ENCODE measurements at places on chromosomes 11 and 22.

- DNase-seq = no peak
These were observed 24.8 kb downstream of the MYH9 start for GRCh38 chr22:36362932-36363331.

DNA sequence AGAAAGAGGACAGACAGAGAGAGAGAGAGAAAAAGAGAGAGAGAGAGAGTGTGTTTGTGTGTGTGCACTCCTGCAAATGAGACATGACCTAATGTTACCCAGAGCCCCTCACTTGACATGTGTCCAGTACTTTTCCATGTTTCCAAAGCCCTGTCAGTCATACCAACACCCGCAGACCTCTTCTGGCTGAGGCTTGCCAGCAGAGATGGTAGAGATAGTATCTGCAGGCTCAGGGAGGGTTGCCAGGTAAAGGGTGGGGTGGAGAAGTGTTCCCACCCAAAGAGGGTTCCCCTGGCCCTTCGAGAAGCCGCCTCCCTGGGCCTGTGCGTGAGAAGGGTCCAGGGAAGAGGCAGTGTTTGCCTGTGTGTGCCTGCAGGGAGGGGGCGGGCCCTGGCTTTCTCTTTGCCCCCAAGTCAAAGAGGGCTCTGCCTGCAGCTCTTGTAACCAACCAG, 40.7 kb downstream of the POU2F3 start:
- no peak for DNase-seq

DNA sequence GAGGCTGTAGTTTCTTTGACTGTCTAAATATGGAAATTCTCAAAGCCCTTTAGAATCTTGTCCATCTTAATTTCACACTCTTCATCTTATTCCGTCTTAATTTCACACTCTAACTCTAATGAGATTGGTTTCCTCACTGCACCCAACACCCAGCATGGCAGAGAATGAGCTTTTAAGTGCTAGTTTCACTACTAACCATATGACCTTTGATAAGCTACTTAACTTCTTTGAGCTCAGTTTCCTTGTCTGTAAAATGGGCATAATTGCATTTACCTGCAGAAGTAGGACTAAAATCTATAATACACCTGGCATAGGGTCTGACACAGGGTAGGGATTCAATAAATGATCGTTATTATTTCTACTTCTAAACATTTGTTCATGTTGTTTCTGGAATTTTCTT, 30.4 kb downstream of the TBCEL start:
- DNase-seq = no peak

- peak; percentile 16 for DNase-seq
These were observed 19.4 kb downstream of the PTPN5 start for GRCh38 chr11:18772211-18772610.

DNA sequence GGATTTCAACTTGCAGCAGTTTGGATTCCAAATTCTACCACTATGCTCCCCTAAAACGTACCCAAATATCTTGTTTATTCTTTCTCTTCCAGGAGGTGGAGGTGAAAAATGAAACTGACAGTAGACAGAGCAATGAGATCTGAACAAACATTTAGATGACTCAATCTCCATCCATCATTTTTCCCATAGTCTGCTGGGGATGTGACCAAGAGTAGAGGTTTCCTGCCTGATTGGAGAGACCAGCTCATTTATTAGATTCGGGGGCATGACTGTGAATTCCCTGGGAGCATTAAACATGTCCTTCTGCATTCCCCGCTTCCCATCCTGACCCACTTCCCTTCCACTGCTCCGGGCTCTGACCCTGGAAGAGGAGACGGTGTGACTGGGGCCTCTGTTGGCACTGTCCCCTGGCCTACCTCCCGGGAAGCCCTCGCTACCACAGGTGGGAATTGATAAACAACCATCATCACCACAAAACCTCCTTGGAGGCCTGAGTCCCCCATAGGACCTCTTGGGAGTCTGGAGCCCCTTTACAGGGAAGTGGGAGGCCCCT, 20.3 kb downstream of the DKK3 start:
- DNase-seq = no peak

DNA sequence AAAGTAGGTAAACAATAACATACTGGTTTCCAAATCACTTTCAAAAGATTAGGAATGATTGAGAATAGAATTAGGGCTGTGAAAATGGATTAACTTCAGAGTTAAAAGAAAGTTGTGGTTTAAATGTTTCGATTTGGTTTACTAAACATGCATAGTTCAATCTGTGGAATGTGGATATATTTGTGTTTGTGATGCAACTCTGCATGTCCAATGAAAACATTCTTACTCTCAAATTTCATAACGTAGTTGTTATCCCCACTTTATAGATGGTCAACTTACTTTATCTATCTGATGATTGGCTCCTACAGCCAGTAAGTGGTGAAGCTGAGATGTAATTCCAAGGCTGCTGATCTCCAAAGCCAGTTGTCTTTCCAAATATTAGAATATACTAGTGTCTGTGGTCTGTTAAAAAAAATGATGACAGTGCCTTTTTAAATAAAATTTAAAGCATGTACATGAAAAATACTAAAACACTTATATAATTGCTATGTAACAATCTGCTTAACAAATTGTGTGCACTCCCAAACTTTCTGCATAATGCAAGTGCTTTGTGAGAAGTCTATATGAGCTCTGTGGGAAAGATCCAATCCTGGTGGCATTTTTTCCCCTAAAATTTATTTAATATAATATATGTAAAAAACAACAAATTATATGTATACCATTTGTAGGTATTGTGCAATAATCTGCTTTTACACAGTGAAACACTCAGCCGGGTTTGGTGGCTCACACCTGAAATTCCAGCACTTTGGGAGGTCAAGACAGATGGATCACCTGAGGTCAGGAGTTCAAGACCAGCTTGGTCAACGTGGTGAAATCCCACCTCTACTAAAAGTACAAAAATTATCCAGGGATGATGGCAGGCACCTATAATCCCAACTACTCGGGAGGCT, 9.7 kb upstream of the SIK3 start:
- DNase-seq = no peak

GRCh38 chr22:36985211-36985889, 33.9 kb downstream of the TST start:
- no peak for DNase-seq

DNA sequence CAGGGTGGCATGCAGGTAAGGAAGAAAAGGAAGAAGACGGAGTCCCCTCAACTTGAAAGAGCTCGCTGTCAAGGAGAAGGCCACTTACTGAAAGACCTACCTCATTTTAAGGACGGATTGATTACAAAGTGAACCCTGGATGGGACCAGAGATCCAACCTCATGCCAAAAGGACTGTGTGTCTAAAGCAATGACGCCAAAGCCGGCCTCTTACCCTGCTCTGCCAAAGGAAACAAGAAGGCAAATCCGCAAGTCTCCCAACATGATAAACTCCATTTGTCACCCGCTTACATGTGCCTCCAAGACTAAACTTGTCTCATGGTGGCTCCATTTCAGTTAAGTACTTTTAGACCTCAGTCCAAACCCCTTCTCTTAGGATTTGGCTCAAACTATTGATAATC, 148.7 kb upstream of the MTMR2 start:
- DNase-seq = no peak

DNA sequence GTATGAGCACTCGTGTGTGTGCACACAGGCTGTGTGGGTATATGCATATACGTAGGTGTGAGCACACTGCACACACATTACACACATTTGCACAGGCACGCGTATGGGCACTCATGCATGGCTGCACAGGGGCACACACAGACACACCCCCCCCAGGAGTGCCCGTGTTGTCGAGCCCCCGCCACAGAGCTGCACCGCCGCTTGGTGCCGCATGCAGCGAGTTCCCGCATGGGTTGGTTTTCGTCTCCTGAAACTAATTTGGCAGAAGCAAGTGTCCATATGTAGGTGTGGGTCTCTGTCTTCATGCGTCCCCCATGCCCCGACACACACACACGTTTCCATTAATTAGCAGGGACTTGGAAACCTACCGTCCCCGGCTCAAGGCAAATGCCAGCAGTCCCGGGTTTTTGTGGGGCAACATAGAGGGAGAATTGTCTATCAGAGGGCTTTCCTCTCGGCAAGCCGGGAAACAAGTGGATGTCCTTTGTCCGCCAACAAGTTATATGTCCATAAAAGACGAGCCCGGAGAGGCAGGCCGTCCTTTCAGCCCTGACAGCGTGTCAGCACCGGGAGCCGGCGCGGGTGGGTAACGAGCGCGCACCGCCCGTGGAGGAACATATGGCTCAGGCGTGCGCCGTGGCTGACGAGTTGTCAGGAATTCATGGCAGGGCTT, 1291.7 kb downstream of the BRD1 start:
- no peak for DNase-seq

DNA sequence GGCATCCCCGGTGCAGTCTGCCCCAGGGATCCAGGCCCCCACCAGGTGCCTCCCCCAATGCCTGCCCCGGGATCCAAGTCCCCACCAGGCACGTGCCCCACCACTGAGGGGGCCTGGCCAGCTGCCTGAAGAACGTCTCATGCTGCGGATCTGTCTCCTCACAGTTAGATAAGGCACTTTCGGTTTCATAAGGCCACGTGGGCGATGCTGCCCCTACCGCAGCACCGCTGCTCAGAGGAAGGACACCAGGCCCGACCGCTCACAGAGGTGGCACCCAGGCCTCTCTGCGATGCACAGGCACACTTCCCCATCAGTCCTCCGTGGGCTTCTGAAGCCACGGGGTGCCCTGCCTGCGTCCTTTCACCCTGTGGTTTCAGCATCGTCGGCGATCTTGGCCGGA, 68.1 kb upstream of the BID start:
- peak; percentile 76 for DNase-seq

GRCh38 chr11:57131080-57131790, 50.5 kb upstream of the LRRC55 start:
- peak; percentile 23 for DNase-seq

DNA sequence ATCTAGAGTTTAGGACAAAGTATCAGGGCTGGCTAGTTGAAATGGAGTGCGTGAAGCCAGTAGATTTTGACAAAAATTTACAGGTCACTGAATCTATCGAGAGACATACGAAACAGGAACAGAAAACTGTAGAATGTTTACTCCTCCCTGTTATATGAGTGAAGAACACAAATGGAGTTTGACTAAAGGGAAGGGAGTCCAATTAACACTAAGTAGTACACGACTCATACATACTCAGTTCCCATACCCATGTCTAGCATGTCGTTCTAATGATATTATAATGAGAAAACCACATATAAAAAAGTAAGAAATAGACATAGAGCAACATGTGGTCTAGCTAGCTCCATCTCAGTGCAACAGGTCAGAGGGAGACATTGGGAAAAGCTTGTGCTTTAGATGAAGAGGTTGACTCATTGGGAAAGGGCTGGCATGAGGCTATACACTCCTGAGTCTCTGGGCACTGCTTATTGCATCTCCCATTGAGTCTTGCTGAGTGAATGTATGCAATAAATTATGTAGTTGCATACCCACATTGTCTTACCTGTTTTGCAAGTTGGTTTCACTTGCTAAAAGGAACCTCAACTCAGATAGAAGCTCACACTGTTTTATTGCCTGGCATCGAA, 43.5 kb downstream of the CD44 start:
- DNase-seq = no peak

DNA sequence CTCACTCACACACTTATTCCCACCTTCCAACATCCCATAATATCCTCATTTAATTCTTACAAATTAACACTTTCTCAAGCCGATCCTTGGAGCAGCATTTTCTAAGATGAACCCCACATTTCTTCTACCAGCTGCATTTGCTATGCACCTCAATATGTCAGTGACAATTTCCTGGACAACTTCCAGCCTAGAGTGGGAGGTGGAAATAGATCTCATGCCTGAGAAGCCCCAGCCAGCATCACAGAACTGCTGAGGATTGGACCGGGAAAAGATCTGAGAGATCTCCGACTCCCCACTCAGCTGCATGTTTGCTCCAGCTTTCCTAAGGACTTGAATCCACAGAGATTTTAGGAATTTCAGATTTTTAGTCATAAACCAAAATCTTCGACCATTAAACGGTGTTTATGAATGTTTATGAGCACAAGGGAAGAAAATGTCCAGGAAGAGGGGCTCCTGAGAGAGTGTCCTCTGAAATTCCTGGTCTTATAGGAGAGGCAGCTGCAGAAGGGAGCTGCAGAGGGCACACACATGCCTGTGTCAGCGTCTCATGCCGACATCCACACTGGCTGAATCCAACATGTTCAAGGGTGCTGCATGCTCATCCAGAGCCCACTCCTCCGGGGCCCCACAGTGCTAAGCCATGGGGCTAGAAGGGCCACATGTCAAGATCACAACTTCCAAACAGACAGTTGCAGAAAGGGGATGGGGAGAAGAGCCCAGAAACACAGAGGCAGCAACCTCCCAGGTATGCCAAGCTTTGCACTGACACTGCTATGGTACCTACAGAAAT, 68.6 kb downstream of the MICAL3 start:
- no peak for DNase-seq

- no peak for DNase-seq
These were observed 9.7 kb downstream of the SPTBN2 start for GRCh38 chr11:66719111-66719872.

GRCh38 chr11:129815596-129816461, at the start of gene TMEM45B:
TMEM45B (plus strand) TSS chr11:129815848; CDS start chr11:129852483, 36,635 bp downstream.
- no peak for DNase-seq

DNA sequence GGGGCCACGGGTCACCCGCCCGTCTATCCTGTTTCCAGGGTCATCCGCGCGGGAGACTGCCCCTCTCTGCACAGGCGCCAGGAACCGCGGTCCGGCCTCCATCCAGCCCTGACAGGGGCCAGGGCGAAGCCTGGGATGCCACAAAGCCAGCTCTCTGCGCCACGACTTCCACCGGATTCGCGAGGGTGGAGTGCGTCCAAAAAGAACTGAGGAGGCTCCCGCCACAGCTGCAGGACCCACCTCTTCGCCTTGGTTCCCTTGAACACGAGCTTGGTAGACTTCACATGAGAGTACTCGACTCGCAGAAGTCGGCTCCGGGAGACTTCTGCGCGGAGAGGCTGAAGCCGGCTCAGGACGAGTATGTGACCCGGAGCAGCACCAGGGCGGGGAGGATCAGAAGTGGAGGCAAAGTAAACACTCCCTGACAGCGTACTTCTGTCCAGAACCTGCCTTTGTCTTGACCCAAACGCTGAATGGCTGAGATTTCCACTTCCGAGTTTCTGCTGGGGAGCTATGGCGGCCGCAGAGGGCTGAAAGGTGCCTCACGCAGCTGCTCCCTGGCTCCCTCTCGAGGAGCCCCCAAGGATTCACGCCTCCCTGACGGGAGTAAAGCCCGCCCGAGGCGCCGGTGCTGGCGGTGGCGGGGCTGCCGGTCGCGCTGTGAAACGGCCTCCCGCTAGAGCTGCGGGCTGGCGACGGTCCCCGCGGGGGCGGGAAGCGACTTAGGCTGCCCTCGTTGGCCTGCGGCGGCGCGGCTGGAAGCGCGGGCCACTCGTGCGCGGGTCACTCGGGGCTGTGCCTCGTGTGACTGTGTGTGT, 4566.7 kb upstream of the OR11H1 start:
- no peak for DNase-seq

DNA sequence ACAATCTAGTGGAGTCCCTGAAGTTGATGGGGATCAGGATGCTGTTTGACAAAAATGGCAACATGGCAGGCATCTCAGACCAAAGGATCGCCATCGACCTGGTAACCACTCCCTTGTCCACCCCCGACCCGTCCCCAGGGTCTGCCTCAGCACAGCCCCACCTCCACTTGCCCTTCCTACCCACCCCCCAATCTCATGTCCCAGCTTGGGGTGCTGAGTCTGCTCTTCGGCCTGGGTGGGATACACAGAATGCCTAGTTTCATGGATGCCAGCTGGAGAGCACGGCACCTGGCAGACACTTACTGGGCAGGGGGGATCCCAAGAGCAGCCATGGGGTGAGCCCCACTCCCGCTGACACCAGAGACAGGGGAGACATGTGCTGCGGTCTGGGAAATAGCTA, 12.1 kb downstream of the SERPIND1 start:
- no peak for DNase-seq
